NAMALWA (cell line): ENCODE measurements at places on chromosomes 1 and 21.
A peak's percentile ranks its signal among the peaks of the same experiment; 100 is the strongest.

- no peak for DNase-seq
These were observed 108.1 kb downstream of the NPHP4 start for GRCh38 chr1:5884110-5884509.

- DNase-seq: no peak
These were observed 711 bp downstream of the TRNP1 start for GRCh38 chr1:26994020-26994786.

GRCh38 chr1:205339717-205340116 is 17.0 kb downstream of the KLHDC8A start:
- DNase-seq: no peak

- DNase-seq: peak; percentile 69
These were observed 10.9 kb downstream of the WNT4 start for GRCh38 chr1:22131875-22132486.

- DNase-seq: no peak
These were observed 173.6 kb upstream of the IGSF21 start for GRCh38 chr1:17933971-17934370.

DNA sequence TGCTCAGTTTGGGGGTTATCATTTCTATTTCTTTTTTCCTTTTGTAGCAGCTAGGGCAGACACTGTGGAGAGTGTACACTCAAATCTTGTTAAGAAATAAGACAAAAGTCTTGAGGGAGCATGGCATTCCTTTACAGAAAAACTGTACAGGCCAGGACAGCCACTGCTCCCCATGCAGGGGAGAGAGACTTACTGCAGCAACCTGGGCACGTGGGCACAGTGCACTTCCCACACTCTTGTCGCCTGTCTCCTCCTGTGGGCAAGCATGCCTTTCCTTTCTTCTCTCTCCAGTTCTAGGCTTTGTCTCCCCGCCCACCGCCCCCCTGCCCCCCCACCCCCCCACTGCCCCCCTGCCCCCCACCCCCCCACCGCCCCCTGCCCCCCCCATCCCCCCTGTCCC is 51.9 kb downstream of the PHC2 start:
- DNase-seq: peak; percentile 10

- DNase-seq: no peak
These were observed 33.2 kb upstream of the KANK4 start for GRCh38 chr1:62352387-62352786.

DNA sequence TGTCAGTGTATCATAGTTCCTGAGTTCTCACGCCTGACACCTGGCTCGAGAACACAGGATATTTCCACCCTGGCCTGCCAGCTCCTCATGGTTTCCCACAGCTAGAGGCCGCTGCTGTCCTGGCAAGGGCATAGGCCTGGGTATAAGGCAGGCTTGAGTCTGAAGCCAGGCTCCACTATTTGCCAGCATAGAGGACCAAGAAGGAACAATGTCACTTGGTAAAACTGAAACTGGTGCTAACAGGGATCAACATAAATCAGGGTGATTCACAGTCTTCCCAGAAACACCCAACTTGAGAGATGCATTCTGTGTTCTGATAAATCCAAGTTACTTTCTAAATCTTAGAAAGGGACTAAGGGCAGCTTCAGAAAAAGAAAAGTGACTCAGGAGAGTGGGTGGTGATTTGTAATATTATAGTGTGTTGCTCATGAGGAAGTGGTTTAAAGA is 6.9 kb upstream of the S100A2 start:
- DNase-seq: peak; percentile 89

- no peak for DNase-seq
These were observed 158.7 kb downstream of the DSCAM start for GRCh38 chr21:40688106-40688864.

- DNase-seq: no peak
These were observed 34.8 kb upstream of the CFAP126 start for GRCh38 chr1:161402446-161402845.

DNA sequence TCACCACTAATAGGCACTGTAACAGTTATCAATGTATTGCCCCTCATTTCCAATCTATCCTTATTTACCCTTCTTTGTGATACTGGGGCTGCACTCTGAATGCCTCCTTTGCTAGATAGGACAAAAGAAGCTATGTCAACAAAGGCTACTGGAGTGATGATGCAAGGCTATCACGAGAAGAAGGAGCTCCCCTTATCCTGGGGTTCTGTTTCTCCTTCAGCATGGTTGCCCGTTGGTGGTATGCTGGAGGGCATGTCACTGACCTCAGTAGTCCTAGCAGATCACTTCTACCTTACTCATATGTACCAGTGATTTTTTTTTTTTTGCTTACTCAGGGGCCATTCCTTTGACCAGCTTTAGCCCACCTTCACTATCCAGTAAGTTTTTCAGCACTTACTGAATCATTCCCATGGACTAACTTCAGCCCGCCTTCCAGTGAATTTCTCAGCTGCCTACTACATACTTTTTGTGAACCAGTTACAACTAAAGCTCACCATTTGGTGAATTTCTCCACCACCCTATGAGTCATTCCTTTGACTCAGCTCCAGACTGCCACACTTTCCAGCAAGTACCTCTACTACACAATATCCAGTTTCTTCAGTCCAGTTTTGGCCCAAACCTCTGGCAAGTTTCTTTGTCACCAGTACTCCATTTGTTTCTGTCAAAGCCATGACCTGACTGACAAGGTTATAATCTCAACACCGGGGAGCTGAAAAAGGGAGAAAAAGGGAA is 944.5 kb downstream of the KCNT2 start:
- DNase-seq: no peak

GRCh38 chr1:197437601-197438000 is 169.5 kb downstream of the CRB1 start:
- DNase-seq: no peak

GRCh38 chr1:188872376-188872775 is 1605.3 kb downstream of the BRINP3 start:
- DNase-seq: no peak

- peak; percentile 16 for DNase-seq
These were observed 45.4 kb downstream of the TNFSF18 start for GRCh38 chr1:173005196-173005864.

DNA sequence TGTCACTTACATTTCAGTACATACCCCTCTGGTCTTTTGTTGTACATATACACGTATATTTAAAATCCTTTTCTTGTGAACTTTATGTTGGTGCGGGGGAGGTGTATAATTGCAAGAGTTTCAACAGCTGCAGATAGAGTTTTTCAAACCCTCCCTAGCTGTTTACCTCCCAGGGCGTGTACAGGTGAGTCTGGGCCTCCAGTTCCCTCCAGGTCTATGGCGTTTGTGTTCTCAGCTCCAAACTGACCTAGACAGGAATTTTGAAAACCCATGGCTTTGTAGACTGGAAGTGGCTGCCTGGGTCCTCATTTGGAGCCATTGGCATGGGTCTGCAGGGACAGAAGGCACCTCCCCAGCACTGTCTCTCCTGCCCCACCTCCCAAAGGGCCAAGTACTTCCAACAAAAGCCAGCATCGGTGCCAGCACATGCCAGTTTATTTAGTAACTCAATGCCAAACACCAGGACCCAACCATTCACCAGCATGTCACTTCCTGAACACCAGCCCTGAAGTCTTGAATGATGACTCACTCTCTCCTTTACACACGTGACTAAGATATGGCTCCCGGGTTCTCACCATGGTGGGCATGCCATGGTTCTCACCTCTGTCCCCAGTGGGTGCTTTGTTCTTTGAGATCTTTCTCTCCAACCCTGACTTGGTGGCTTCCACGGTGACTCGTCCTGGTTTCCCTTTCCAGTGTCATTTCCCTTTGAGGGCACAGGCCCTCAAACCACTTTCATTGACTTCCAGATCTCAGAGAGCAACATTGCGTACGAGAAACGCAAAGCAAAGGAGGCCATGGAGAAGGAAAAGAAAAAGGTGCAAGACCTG is 57.3 kb upstream of the EFHD2 start:
- no peak for DNase-seq

GRCh38 chr21:45156459-45156858 is 82.1 kb downstream of the ADARB1 start:
- DNase-seq: no peak

DNA sequence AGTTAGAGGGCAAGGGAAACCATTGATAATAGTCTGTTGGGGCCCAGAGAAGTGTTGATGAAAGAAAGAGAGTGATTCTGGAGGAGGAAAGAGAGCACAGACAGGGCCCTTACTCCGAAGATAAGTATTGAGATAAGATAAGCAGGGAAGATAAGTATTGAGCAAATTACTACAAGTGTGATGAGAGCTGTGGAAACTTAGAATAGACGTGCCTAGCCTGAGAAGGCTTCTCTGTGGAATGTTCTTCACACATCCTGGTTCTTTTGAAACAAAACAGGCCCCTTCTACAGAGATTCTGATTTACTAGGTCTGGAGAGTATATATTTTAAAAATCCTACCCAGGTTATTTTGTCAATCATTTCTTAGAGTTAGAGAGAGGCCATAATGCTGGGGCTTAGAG is 26.4 kb downstream of the FNBP1L start:
- no peak for DNase-seq

- no peak for DNase-seq
These were observed 99.1 kb upstream of the RAB3GAP2 start for GRCh38 chr1:220371324-220371723.

- DNase-seq: no peak
These were observed 207.1 kb downstream of the AKT3 start for GRCh38 chr1:243642936-243643335.

GRCh38 chr1:118115567-118116295 is 69.3 kb downstream of the SPAG17 start:
- no peak for DNase-seq

- no peak for DNase-seq
These were observed 76.1 kb upstream of the KIAA0040 start for GRCh38 chr1:175268720-175269119.

GRCh38 chr1:15858069-15858670 is 10.7 kb downstream of the SPEN start:
- DNase-seq: no peak

DNA sequence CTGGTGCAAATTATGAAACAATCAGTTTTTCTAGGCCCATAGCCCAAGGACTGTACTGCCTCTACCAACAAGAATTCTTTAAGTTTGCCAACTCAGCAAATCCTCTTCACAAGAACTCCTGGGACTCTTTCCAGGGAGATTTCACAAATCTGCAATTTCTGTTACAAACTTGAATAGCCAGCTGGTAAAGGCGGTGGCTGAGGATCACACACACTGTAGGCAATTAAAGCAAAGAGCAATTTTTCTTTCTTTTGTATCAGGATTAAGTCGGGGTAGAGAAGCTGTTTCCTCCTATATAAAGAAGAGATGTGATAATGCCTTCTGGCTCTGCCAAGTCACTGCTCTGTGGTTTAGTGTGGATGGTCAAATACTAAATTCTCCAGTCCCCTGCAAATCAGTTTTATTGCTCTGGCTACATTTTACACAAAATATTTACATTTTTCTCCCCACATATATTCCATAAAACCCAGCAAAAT is 1.7 kb downstream of the ALDH9A1 start:
- DNase-seq: peak; percentile 20

DNA sequence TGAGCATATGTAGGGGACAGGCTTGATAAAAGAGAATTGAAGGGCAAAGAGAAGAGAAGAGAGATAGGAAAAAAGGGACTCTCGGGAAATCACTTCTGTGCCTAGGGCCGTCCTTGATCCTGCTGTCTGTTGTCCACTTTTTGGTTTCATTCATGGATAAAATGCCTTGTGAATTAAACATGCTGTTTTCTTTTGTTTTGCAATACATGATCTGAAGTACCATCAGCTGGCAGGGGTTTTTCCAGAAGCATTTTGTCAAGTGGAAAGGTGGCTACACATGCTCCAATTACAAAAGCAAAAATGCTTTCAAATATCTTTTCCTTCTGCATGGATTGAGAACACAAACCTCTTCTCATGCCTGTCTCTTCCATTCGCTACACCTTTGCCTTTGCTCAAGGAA is 361.7 kb downstream of the PDE4B start:
- DNase-seq: no peak

DNA sequence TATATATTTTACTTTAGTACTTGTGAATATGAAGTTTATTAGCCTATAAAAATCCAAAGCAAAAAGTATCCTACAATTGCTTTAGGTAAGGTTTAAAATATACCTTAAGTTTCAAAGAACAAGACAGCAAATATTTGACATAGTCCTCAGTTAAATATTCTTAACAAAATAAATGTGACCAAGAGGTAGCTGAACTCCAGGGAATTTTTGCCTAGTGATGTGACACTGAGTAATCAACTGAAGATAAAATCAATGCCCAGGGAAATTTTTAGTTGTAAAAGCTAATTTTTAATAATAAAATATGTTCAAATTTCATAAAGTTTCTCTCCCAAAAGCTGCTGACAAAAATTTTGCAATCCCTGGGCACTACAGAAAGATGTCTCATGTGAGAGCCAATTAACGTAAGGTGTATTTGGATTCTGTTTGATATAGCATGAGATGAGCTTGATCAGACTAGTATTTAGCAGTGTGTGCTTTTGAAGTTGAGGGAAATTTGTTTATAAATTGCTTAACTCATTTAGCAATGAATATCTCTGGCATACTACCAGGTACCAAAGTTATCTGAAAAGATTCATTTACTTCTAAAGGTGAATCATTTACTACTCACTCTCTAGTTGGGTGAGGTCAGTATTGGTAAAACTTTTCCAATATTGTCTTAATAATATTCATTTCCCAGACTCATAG is 80.2 kb upstream of the PALMD start:
- DNase-seq: no peak

GRCh38 chr1:51729824-51730301 is 113.0 kb downstream of the OSBPL9 start:
- peak; percentile 62 for DNase-seq

DNA sequence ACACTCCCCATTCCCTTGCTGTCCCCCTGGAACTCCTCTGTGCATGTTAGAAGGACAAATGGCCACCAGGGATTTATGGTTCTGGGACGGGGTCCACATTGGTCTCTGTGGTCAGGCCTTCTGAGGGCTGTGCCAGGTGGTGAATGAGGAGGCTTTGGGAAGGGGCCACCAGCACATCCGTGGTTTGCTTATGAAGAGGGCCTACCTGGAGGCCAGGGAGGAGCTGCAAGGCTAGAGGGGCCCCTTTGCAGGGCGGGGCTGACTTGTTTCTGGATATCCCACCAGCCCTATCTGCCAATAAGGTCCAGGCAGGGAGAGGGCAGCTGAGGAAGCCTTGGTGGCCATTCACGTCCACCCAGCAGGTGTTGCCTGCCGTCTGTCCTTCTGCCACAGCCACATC is 24.9 kb downstream of the KCNA10 start:
- no peak for DNase-seq

- no peak for DNase-seq
These were observed 61.9 kb downstream of the WNT9A start for GRCh38 chr1:227885648-227886502.

DNA sequence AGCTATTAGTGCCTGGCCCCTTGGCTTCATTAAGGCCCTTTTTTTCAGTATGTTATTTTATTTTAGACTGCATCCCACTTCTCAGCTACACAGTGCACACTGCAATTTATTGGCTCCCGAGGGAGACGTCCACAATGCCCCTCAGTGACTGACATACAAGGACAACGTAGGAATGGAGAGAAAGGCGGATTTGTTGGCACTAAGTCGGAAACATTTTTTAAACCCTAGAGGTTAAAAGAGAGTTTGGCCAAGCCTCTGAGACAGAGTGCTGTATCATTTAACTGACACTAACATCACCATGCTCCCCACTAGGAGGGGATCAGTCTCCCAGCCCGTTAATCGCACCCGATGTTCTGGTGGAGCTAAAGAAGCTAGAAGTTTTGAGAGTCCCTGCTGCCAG is 45.7 kb upstream of the FOXD3 start:
- DNase-seq: no peak
